ENCODE measurements at places on chromosomes 4 and X.

- no peak for DNase-seq
Measured at GRCh38 chrX:102154900-102155805, 624 bp downstream of the BEX5 start.

- DNase-seq: no peak
Measured at GRCh38 chrX:18129690-18130089, 91.0 kb downstream of the BEND2 start.

- DNase-seq: no peak
Measured at GRCh38 chr4:151653548-151653918, 107.3 kb downstream of the GATB start.

GRCh38 chrX:46202733-46203514, 342.3 kb downstream of the ZNF674 start:
- DNase-seq: no peak

GRCh38 chr4:167032871-167033270, 201.4 kb downstream of the SPOCK3 start:
- DNase-seq: no peak

DNA sequence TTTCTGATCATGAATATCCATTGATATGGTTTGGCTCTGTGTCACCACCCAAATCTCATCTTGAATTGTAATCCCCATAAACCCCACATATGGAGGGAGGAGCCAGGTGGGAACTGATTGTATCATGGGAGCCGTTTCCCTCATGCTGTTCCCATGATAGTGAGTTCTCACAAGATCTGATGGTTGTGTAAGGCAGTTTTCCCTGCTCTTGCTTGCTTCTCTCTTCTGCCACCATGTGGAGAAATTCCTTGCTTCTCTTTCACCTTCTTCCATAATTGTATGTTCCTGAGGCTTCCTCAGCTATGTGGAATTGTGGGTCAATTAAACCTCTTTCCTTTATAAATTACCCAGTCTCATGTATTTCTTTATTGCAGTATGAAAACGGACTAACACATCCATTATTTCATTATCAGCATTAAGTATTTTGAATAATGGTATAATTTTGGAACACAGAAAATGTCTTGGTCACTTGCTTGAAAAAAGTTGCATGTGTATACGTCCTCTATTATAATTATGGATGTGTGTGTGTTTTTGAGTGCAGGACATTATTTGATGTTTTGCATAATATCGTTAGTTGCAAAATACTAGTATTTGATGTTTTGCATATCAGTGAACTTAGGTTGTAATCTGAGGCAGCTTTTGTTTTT, 334.6 kb downstream of the PCDH10 start:
- no peak for DNase-seq

- DNase-seq: no peak
Measured at GRCh38 chrX:94366616-94367015, 692.6 kb downstream of the FAM133A start.

GRCh38 chr4:40720916-40721315, 28.8 kb upstream of the NSUN7 start:
- no peak for DNase-seq

Data from HuH-7 (cell line).